SW 1271 (cell line): ENCODE measurements at places on chromosomes 6 and 20.

DNA sequence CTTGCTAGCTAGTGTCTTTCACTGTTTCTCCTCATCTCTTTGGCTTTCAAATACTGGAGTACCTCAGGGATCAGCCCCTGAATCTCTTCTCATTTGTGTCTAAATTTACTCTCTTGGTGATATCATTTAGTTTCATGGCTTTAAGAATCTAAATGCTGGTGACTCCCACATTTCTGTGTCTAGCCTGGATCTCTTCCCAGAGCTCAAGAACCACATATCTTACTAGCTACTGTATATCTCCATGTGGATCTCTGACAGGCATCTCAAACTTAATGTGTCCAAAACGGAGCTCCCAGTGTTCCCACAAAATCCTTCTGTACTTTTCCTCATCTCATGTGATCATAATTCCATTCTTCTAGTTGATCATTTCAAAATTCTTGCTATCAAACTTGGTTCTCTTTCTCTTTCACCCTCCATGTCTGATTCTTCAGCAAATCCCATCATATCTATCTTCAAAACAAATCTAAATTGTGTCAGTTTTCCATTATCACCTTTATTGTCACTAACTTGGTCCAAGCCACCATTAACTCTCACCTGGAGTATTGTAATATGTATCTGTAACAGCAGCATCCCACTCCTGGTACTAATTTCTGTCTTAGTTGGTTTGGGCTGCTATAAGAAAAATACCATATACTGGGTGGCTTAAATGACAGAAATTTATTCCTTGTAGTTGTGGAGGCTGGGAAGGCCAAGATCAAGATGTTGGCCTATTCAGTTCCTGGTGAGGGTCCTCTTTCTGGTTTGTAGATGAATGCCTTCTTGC, 45.9 kb downstream of the CCDC170 start:
- DNase-seq = no peak

DNA sequence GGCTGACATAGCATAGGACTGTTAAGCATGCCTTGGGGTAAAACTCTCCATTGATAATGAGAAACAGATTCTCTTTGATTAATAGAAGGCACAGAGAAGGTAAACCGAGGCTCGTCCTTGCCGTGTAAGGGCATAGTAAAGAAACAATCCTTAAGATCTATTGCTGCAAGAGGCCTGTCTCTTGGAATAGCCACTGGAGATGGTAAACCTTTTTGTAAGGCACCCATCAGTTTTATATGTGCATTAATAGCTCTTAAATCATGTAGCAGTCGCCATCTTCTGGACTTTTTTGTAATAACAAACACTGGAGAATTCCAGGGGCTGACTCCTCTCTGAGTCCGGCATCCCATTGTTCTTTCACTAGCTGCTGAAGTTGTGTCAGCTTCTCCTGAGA, 8.4 kb upstream of the ABHD12 start:
- DNase-seq = peak; percentile 73

GRCh38 chr20:53227523-53227922, 255.4 kb downstream of the TSHZ2 start:
- no peak for DNase-seq

DNA sequence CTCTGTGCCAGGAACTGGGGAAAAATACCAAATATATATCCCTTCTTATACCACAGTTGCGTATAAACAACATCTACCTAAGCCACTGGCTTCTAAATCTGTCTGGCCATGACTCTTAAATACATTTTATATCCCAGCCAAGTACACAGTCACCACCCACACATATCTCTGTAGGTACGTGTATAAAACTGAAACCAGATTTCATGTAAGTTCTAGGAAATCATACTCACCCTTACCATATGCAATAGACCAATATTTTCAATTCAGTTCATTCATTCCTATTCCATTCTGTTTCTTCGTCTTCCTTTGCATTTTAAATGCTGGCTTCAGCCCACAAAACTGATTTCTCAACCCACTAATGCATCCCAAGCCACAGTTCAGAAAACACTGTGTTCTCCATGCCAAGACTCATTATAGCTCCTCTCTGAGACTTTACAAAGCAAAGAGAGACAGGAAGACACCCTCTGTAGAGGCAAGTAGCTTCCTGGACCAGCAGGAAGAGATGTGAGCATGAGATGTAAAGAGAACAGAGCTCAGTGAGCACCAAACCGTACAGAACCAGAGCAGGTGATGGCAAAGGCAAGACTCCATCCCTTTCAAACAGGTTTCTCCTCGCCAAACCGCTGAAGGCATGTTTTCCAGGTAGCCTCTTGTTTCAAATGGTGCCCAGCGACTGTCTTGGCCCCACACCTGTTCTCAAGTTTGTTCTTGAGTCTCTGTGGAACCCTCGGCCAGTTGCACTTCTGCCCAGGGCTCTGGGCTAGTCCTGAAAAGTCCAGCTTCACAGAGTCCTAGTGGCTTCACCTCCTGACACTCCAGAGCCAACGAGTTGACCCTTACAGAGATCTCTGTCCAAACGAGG, 18.7 kb downstream of the FAM50B start:
- DNase-seq = no peak

- peak; percentile 85 for DNase-seq
Measured at GRCh38 chr6:33288921-33289783, at the start of the genes PFDN6 and WDR46. TSS of gene PFDN6 (plus strand) at chr6:33289601. CDS start at chr6:33289857, 256 bp downstream. TSS of gene WDR46 (minus strand) at chr6:33289239. CDS start at chr6:33289170, 69 bp downstream.

DNA sequence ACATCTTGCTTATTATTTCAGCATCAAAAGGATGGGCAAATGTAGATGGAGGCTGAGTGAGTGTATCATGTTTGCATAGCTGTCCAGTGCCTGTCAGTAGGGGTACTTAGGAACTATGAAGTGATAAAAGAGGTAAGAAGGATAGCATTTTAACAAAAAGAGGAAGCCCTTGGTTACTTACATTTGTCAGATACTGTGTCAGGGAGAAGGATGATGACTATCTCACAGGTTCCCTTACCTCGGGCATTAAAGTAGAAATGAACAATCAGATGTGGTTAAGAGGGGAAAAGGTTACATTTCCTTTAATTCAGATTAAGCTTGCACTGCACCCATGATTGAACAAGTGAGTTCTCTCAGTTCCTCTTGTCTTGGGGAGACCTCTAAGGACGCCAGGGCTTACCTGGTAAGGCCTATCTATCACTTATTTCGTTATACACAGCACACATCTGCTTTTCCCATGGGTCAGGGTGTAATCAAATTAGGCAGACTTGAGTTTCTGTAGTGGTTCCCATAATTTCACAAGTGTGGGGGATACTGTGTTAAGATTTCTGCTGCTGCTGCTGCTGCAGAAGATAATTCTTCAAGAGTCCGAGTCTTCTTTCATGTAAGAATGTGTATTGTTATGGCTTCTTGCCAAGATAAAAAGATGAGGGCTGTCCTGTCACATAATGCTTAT, 4.5 kb downstream of the FOXO3 start:
- DNase-seq = no peak

- DNase-seq = no peak
Measured at GRCh38 chr6:12593771-12594529, 122.6 kb upstream of the PHACTR1 start.

DNA sequence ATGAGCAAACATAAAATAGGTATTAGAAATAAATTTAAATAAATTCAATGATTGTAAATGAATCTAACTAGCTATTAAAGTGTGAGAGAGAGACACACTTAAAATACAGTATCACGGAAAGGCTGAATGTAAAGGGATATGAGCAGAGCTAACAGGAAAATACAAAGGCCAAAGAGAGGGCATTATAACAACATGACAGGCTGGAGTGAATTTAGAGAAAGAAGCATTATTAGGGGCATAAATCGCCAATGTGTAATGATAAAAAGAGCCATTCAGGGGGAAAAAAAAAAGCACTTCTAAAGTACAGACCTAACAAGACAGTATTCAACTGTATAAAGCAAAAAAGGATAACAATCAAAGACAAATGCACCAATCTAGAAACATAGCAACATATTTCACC, 28.1 kb downstream of the DACT2 start:
- DNase-seq = no peak

DNA sequence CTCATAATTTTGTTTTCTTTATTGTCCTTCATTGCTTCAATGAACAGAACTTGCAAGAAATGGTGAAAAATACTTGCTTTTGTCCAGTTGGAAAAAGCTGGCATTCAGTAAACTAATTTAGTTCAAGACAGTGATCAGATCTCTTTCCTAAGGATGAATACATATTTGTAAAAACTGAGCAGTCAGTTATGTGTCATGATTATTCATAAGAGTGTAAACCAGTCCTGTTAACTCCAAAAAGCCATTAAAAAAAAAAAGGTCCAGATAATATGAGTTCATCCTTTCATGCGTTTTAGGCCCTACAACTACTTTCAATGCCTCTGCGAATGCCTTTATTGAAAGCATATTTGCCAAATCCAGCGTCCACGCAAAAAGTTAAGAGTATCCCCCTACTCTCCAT, 609 bp downstream of the PGM3 start:
- no peak for DNase-seq

- DNase-seq = no peak
Measured at GRCh38 chr6:144768551-144769075, 483.5 kb downstream of the UTRN start.
